ENCODE measurements at places on chromosomes 1 and 21. TPM values are rescaled to one million over a fixed set of nuclear protein-coding genes. Genes with fewer than 3 reads are reported as not detected.

The LRRC71 gene
- 0.26 TPM for total RNA-seq

The MYOC gene
- 0.69 TPM for total RNA-seq

The SPATA6 gene
- total RNA-seq, result 19.5 TPM

The GOLPH3L gene
- total RNA-seq, result 32.2 TPM

The HNRNPU gene
- 273 TPM for total RNA-seq

DNA sequence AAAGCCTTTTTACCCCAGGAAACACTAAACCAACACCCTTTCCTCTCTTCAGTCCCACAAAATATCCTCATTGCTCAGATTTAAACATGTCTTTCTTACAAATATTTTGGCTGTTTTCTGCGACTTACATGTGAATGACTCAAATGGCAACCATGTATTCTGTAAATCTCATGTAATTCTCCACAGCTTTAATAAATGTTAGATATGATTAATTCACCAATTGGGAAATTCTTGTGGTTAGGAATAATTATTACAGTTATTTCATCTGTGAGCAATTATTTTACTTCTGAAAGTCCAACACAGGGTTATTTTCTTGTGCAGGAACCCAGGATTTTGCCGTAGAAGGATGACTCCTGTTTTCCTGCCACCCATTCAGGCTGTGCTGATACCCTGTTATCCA, 431.5 kb downstream of the LMO4 start:
- no peak for DNase-seq
- no peaks in the 10 kb centered on the region for H3K27me3 ChIP-seq
- no peaks in the 10 kb centered on the region for H3K4me1 ChIP-seq
- H3K4me3 ChIP-seq, result no peak overlapping the region

DNA sequence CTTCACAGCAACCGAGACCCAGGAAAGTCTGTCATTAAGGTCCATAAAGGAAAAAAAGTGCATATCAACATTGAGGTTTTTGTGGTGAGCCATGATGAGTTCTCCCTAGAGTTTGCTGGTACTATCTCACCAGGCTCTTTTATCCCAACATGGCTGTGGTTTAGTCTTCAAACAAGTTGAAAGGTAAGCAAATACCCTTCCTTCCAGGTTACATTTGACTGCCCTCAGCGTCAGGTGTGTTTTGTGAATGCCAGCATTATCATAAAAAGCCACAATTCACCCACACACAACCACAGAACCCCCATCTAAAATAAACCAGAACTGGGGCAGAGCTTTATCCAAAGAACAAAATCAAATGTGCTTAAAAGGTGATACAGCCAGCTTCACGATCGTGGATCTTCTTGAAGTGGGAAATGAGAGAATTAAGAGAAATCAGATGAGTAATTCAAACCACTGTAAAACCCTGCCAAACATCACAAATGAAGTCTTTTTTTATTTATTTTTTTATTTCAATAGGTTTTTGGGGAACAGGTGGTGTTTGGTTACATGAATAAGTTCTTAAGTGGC, 64.7 kb downstream of the SETD4 start:
- DNase-seq, result no peak
- H3K36me3 ChIP-seq, result no peaks in the 10 kb centered on the region
- H3K27me3 ChIP-seq, result peaks cover 3% of the 10 kb centered on the region

DNA sequence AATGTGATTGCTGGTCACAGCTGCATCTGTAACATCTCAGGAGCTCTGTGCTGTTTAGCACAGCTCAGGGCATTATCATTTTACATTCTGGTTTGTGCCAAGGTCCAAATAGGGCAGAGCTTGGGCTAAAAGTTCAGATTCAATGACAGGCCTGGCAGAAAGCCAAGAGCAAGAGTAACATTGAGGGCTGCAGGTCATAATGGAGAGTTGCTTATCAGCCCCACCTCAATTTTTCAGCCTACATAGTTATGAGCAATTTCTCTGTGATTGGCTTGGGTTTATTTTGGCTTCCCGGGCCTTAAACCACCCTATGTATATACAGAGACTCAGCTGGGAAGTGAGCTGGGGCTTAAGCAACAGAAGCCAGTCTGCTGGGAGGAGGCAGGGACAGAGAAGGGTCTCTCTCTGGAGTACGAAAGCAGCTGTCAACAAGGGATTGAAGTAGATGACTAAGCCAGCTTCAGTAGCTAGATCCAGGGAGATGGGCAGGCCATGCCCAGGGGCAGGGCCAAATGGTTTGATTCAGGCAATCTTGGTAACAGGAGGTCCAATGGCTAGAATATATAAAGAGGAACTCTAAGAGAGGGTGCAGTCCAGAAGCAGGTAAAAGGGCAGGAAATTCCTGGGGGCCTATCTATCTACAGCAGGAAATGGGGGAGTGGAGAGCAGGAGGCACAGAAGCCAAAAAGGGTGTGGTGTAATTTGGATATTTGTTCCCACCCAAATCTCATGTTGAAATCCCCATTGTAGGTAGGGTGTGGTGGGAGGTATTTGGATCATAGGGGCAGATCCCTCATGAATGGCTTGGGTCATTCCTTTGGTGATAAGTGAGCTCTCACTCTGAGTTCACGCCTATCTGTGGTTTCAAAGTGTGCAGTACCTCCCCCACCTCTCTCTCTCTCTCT, 49.0 kb downstream of the BRINP2 start:
- H3K4me3 ChIP-seq, result no peak overlapping the region
- DNase-seq, result no peak
- no peaks in the 10 kb centered on the region for H3K36me3 ChIP-seq
- H3K27ac ChIP-seq, result no peak overlapping the region

DNA sequence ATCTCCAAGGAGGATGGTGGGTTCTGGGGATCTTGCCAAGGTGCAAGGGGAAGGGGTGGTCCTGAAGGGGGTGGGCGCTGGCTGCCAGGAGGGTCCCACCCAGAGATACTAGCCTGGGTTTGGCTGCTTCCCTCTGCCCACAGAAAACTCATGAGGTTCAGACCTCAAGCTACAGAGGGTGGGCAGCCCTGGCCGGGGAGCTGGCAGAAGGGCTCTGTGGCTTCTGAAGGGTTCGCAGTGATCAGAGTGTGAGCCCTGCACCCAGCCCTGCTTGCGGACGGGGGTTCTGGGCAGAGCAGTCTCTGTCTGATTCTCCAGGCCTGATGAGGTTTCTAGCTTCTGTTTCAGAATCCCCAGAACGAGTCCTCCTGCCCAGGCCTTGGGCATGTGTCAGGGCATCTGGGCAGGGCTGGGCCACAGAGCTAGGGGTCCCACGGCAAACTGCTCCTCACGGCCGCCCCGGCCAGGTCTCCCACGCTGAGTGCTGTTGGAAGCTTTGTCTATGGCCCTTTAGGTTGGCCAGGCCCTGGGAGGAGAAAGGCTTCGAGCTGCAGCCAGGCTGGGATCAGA, 635 bp upstream of the MMEL1 start:
- no peak overlapping the region for H3K27ac ChIP-seq
- DNase-seq, result peak; percentile 53
- no peak overlapping the region for H3K4me3 ChIP-seq

GRCh38 chr1:70077066-70077465, 128.3 kb downstream of the LRRC40 start:
- H3K4me3 ChIP-seq, result no peak overlapping the region
- H3K4me1 ChIP-seq, result no peaks in the 10 kb centered on the region
- H3K27ac ChIP-seq, result no peak overlapping the region
- H3K27me3 ChIP-seq, result no peaks in the 10 kb centered on the region
- H3K36me3 ChIP-seq, result no peaks in the 10 kb centered on the region
- DNase-seq, result no peak

DNA sequence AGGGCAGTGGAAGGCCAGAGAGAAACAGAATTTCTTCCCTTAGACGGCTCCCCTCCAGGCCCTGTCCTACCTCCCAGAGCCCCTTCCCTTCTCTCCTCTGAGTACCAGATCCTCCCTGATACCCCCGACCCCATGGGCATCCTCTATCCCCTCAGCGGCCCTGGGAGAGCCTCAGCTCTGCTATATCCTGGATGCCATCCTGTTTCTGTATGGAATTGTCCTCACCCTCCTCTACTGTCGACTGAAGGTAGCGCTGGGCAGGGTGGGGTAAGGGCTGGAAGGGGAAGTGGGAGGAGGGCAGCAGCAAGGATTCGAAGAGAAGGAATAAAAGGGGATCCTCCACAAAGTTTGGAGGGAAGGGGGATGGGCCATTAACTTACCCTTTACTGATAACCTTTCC, 2.7 kb downstream of the FCER1G start:
- H3K27me3 ChIP-seq, result no peaks in the 10 kb centered on the region
- H3K27ac ChIP-seq, result peak overlapping the region; percentile 38
- H3K36me3 ChIP-seq, result peaks cover 26% of the 10 kb centered on the region
- H3K4me1 ChIP-seq, result no peaks in the 10 kb centered on the region
- no peak for DNase-seq

DNA sequence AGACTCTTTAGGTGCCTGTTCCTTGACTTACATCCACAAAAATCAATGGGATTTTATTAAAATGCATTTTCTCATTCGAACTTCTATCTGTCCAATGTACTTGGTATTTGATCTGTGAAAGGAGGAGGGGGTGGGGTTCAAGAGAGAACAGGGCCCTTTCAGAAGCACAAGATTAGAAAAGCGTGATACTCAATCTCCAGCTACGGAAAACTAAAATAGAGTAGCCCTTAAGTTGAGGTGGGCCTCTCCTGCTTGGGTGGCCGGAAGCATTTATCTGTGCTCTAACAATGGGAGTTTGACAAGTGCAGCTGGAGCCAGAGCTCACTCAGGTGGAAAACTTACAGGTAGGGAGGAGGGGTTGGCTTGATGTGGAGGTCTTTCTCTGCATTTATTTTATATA, 462 bp upstream of the RXRG start:
- H3K4me3 ChIP-seq, result peak overlapping the region; percentile 42
- H3K27ac ChIP-seq, result no peak overlapping the region
- no peak for DNase-seq
- peaks cover 12% of the 10 kb centered on the region for H3K27me3 ChIP-seq

DNA sequence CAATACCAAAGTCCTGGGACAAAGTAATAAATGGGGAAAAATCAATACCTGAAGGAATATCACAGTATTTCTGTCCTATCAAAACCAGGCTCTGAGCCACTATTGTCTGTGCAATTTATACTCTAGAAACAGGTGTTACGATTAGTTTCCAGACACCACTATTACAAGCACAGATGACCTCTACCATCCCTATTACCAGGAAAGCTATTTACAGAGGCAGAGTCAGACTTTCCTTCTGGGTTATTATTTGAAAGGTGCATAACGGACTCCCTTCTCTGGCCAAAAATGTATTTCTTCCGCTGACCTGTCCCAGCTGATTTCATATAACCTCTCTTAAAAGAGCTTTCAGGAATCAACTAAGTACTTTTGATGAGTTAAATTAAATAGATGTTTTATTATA, 154.6 kb upstream of the LRRC7 start:
- no peak overlapping the region for H3K27ac ChIP-seq
- no peaks in the 10 kb centered on the region for H3K36me3 ChIP-seq
- H3K4me1 ChIP-seq, result no peaks in the 10 kb centered on the region

GRCh38 chr1:244010703-244011123, 40.4 kb upstream of the ZBTB18 start:
- H3K4me1 ChIP-seq, result no peaks in the 10 kb centered on the region
- H3K4me3 ChIP-seq, result no peak overlapping the region
- H3K27me3 ChIP-seq, result peaks cover 4% of the 10 kb centered on the region
- DNase-seq, result no peak

GRCh38 chr1:14668538-14668937, 70.1 kb downstream of the KAZN start:
- H3K4me1 ChIP-seq, result no peaks in the 10 kb centered on the region
- H3K27ac ChIP-seq, result no peak overlapping the region
- no peaks in the 10 kb centered on the region for H3K27me3 ChIP-seq
- no peak for DNase-seq
- no peaks in the 10 kb centered on the region for H3K36me3 ChIP-seq

- H3K36me3 ChIP-seq, result no peaks in the 10 kb centered on the region
- no peak overlapping the region for H3K4me3 ChIP-seq
- no peaks in the 10 kb centered on the region for H3K27me3 ChIP-seq
- peak overlapping the region; percentile 71 for H3K27ac ChIP-seq
These were observed 6.1 kb downstream of the LDLRAP1 start for GRCh38 chr1:25549273-25550154.

GRCh38 chr1:223748773-223749733, 36.7 kb downstream of the CAPN2 start:
- peak; percentile 84 for DNase-seq
- H3K4me3 ChIP-seq, result peak overlapping the region; percentile 55
- peak overlapping the region; percentile 76 for H3K27ac ChIP-seq
- no peaks in the 10 kb centered on the region for H3K27me3 ChIP-seq
- H3K36me3 ChIP-seq, result peaks cover 84% of the 10 kb centered on the region
- peaks cover 17% of the 10 kb centered on the region for H3K4me1 ChIP-seq

DNA sequence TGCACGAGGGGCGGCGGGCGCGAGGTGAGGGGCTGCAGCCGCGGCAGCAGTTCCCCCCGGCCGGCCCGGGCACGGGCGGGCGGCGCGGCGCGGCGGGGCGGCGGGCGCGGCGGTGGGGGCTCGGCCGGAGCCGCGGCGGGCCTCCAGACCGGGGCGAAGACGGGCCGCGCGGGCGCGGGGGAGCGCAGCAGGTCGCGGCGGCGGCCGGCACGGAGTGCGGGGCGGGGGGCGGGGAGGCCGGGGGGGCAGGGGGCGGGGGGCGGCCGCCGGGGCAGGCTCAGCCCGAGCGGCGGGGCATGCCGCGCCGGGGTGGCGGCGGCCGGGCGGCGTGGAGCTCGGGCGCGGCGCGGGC, 311 bp downstream of the IRF2BP2 start:
- H3K36me3 ChIP-seq, result peaks cover 34% of the 10 kb centered on the region
- H3K4me1 ChIP-seq, result peaks cover 34% of the 10 kb centered on the region
- peak overlapping the region; percentile 64 for H3K4me3 ChIP-seq
- H3K27ac ChIP-seq, result peak overlapping the region; percentile 99

GRCh38 chr1:150606463-150607142, 22.8 kb downstream of the ENSA start:
- H3K4me1 ChIP-seq, result peaks cover 37% of the 10 kb centered on the region
- H3K27me3 ChIP-seq, result no peaks in the 10 kb centered on the region
- no peaks in the 10 kb centered on the region for H3K36me3 ChIP-seq
- DNase-seq, result no peak
- H3K4me3 ChIP-seq, result no peak overlapping the region

- no peaks in the 10 kb centered on the region for H3K36me3 ChIP-seq
- no peaks in the 10 kb centered on the region for H3K27me3 ChIP-seq
- H3K4me3 ChIP-seq, result no peak overlapping the region
- H3K27ac ChIP-seq, result no peak overlapping the region
These were observed 163.6 kb upstream of the RAB4A start for GRCh38 chr1:229107304-229107815.

DNA sequence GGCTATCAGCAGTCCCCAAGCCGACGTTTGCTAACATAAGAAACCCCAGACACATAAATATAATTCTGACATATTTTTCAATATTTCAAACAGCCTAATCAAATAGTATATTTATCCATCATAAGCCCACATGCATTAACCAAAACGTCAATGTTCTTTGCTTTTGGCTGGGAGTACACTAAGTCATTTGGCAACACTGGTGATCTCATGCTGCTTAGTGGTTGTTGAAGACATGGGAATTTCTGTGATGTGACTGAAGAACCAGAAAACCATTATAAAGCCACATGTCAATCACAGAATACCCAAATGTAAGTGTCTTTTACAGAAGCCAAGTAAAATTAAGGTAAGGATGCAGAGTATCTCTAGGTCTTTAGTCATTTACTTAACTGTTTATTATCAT, 57.6 kb downstream of the PLPPR5 start:
- no peaks in the 10 kb centered on the region for H3K36me3 ChIP-seq
- H3K27ac ChIP-seq, result no peak overlapping the region
- H3K27me3 ChIP-seq, result no peaks in the 10 kb centered on the region
- no peaks in the 10 kb centered on the region for H3K4me1 ChIP-seq
- no peak overlapping the region for H3K4me3 ChIP-seq
